ENCODE measurements at places on chromosomes 7 and 10.

- no peak for DNase-seq
Measured at GRCh38 chr10:113100281-113100680, 150.2 kb downstream of the TCF7L2 start.

DNA sequence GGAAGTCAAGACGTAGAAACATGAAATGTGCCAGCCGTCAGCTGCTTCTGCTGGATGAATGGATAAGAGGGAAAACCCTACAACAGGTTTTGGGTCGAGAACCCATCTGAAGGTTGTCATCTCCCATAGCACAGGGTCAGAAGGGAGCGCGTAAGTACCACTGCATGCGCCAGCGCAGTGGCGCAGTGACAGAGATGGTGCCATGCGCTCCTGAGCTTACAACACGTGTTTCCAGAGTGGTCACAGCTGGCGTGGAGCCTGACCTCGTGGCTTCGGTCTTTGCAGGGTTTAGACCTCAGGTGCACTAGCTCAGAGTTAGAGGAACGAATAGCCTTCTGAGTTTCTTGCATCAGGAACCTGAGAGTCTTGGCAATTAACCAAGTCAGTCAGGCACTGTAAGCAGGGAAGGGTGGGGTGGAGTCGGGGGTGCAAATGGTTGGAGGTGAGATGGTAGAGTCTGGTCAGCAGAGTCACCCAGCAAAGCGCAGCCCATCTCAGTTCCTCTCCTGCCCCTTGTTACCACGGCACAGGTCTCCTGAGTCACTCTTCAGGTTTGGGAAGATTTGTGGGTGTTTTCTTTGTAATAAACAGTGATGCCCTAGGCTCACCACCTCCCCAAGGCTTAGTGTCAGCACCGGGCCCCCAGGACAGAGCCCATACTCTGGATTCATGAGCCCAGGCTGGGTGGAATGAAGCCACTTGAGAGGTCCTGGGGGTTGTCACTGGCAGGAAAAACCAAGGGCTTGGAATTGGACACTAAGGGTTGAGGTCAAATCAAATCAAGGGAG, 84.1 kb upstream of the PPIF start:
- DNase-seq: no peak

GRCh38 chr7:110604885-110605284, 486.0 kb upstream of the LRRN3 start:
- DNase-seq: no peak

DNA sequence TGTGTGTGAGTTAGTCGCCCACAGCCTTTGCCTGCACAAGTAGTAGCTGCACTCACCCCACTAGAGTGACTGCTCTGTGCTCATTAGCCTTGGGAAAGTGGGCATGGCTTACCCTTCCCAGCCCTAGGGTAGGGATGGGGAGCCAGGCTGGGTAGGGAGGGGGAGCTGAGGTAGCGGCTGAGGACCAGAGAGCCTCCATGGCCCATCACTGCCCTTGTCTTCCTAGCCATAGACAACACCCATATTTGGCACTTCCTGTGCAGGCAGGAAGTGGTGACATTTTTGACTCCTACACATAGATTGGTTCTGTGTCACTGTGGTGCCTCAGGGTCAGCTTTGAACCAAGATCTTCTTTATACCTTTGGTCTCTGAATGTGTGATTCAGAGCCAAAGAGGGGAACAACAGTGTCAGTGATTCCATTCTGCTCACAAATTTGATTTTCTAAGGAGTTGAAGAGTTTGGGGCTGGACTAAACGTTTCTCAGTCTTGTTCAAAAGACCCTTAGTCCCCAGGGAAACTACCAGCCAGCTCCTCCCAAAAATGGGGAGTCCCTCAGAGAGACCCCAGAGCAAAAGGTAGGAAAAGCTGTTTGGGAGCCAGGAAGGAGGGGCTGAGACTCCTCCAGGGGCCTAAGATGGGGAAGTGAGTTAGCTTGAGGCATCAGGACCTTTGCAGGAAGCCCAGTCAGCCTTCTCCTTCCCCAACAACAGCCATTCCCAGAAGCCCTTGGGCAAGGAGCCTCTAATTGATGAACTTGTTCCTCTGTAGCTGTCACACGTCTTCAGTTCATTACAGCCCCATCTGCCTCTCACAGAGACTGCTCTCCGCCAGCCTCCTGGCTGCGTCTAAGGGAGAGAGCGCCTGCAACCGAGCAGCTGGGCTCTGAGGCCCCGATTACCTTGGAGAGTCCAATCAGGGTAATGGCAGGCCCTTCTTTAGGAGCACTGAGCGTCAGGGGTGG, 135.0 kb downstream of the CDH23 start:
- DNase-seq: no peak

GRCh38 chr10:109915566-109915965, 7.7 kb downstream of the XPNPEP1 start:
- no peak for DNase-seq

- DNase-seq: no peak
Measured at GRCh38 chr7:107078517-107078966, 34.0 kb downstream of the PRKAR2B start.

DNA sequence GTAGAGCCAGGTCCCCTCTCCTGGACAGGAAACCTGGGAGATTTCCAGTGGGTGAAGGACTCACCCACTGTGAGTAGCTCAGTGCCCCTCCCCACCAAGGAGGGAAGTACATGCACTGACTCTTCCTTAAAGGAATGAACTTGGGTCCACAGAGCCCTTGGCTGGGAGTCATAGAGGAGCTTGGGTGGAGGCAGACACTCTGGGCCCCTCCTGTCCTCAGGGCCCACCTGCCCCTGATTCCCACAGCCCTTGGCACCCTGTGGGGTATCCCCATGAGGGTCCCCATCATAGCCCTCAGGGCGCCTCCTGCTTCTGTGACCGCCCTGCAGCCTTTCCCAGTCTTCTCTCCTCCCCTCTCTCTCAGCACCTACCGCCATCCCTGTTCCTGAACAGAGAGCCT, 3.7 kb downstream of the EN2 start:
- no peak for DNase-seq

DNA sequence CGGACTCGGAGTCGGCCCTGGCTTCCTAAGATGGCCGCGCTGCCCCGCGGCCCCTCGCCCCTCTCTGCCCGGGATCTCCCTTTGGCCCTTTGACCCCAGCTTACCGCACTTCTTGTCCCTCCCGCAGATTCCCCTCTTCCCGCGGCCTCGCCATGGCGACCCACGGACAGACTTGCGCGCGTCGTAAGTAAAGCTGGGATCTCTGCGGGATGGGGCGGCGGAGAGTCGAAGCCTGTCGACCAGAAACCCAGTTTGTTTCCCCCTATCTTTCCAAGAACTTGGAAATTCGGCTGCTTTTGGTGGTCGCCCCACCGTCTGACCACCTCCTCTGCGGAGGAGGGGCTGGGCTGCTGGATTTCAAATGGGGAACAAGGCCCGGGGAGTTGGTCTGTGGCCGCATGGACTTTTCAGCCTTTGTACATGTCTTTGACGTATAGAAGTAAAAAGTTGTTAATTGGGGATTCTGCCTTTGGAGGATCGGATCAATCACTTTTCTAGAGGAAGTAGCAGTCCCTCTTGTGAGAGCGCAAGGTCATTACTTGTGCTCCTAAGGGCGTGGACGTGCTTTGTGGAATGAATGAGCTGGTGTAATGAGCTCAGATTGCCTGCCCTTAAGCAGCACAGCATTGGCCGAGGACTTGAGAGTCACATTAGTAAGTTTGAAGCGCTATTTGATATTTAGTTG, 553 bp downstream of the VDAC2 start:
- no peak for DNase-seq

Measured in stimulated activated CD8-positive, alpha-beta memory T cell treated with anti-CD3 and anti-CD28 coated beads, Interleukin-15, amount 100 ng/mL, for 24 hours (primary cell).